CD4-positive, alpha-beta memory T cell (primary cell): ENCODE measurements at places on chromosomes 5 and 9. TPM values are rescaled to one million over a fixed set of nuclear protein-coding genes. Genes with fewer than 3 reads are reported as not detected.
A peak's percentile ranks its signal among the peaks of the same experiment; 100 is the strongest.

The ZNF367 gene
- polyA plus RNA-seq, result 1.7 TPM

The TESK1 gene
- 3.3 TPM for polyA plus RNA-seq

The SPINK4 gene
- polyA plus RNA-seq, result not detected

The NIM1K gene
- polyA plus RNA-seq, result 0.40 TPM

- H3K4me1 ChIP-seq, result no peaks in the 10 kb centered on the region
- H3K4me3 ChIP-seq, result no peak overlapping the region
- no peak overlapping the region for H3K27ac ChIP-seq
- DNase-seq, result no peak
- no peaks in the 10 kb centered on the region for H3K36me3 ChIP-seq
These were observed 153.4 kb downstream of the SLIT3 start for GRCh38 chr5:169147534-169147933.

DNA sequence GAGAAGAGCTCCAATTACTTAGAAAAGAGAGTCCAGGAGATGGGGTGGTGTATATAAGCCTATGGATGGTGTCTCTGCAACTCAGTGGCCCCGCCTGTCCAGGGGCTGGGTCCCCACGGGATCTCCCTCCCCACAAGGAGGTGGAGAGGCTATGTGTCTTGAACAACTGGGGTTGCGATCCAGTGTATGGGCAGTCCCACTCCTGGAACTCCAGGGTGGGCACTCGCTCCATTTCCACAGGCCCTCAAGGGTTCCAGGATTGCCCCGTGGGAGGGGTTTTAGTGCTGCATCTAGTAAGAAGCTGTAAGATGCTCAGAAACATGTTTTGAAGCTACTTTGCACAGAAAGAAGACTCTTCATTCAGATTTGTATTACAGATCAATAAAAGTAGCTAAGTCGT lies 558 bp upstream of the SMAD5 start:
- peak overlapping the region; percentile 65 for H3K27ac ChIP-seq
- peak overlapping the region; percentile 42 for H3K4me3 ChIP-seq
- peaks cover 24% of the 10 kb centered on the region for H3K4me1 ChIP-seq
- no peaks in the 10 kb centered on the region for H3K36me3 ChIP-seq

GRCh38 chr9:69486498-69486897 lies 161.5 kb downstream of the ENTREP1 start:
- H3K27ac ChIP-seq, result no peak overlapping the region
- no peak for DNase-seq
- H3K4me3 ChIP-seq, result no peak overlapping the region
- peaks cover 10% of the 10 kb centered on the region for H3K4me1 ChIP-seq

GRCh38 chr9:130898552-130898852 lies 1.9 kb upstream of the QRFP start:
- no peak overlapping the region for H3K4me3 ChIP-seq
- H3K4me1 ChIP-seq, result no peaks in the 10 kb centered on the region
- H3K27ac ChIP-seq, result no peak overlapping the region
- no peaks in the 10 kb centered on the region for H3K36me3 ChIP-seq
- DNase-seq, result no peak

- no peak for DNase-seq
- H3K27ac ChIP-seq, result no peak overlapping the region
- peaks cover 5% of the 10 kb centered on the region for H3K36me3 ChIP-seq
- peaks cover 15% of the 10 kb centered on the region for H3K4me1 ChIP-seq
- H3K27me3 ChIP-seq, result no peaks in the 10 kb centered on the region
- no peak overlapping the region for H3K4me3 ChIP-seq
These were observed 44.6 kb downstream of the POC5 start for GRCh38 chr5:75672616-75673015.

DNA sequence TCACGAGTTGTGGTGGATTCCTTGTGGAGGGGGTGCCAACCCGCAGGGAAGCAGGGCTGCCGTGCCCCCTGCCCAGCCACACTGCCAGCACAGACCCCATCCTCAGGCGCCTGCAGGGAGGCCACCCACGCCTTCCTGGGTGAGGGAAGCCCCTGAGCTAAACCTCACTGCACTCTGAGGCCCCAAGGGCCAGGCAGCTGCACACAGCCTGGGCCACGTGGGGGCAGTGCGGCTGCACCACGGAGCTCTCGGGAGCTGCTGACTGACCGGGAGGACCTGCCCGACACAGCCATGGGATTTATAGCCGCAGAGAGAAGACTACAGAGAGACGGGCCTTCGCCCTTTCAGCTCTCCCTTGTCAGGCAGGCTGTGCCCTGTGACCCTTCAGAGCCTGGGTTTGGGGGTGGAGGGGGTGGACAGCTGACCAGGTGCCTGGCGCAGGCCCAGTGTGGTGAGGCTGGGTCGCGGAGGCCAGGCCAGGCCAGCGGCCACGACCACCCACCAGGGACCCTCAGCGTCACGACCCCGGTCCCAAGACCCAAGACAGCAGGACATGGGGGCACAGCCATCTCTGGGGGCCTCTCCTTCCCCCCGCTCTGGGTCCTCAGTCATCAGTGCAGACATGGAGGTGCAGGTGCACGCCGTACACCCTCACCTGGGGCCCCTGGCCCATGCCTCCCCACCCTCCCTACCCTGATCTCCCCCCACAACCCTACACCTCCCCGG lies 4.3 kb upstream of the AHRR start:
- peaks cover 13% of the 10 kb centered on the region for H3K4me1 ChIP-seq
- no peak overlapping the region for H3K27ac ChIP-seq
- peaks cover 28% of the 10 kb centered on the region for H3K36me3 ChIP-seq
- no peak overlapping the region for H3K4me3 ChIP-seq

DNA sequence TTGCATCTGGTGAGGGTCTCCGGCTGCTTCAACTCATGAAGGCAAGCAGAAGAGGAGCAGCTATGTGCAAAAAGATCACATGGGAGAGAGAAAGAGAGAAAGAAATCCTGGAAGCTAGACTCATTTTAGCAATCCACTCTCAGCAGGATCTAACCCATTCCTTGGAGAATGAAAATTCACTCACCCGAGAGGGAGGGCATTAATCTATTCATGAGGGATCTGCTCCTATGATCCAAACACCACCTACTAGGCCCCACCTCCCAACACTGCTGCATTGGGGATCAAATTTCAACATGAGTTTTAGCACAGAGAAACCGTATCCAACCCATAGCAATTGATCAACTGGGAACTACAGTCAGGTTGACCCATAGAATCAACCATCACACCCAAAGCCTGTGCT lies 98.1 kb upstream of the SV2C start:
- H3K27me3 ChIP-seq, result no peaks in the 10 kb centered on the region
- no peak overlapping the region for H3K4me3 ChIP-seq
- no peak for DNase-seq
- H3K36me3 ChIP-seq, result no peaks in the 10 kb centered on the region

- H3K4me3 ChIP-seq, result no peak overlapping the region
- H3K27ac ChIP-seq, result no peak overlapping the region
- DNase-seq, result no peak
- no peaks in the 10 kb centered on the region for H3K36me3 ChIP-seq
- H3K4me1 ChIP-seq, result no peaks in the 10 kb centered on the region
These were observed 398.6 kb upstream of the ADAMTSL1 start for GRCh38 chr9:18075253-18075952.

DNA sequence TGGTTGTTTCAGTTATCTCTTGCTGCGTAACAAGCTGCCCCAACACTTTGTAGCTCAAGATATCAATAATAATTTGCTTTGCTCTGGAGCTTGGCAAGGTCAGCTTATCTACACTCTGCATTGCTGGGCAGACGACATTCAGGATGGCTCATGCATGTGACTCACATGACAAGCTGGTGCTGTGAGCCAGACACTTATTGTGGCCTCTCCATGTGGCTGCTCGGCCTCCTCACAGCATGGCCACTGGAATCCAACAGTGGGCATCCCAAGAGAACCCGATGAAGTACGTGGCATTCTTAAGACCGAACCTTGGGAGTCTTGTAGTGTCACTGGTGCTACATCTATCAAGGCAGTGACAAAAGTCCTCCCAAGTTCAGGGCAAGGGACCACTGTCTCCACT lies 94.2 kb upstream of the MVB12B start:
- H3K4me1 ChIP-seq, result peaks cover 3% of the 10 kb centered on the region
- H3K27me3 ChIP-seq, result no peaks in the 10 kb centered on the region
- H3K36me3 ChIP-seq, result no peaks in the 10 kb centered on the region
- no peak overlapping the region for H3K4me3 ChIP-seq
- DNase-seq, result no peak
- no peak overlapping the region for H3K27ac ChIP-seq

- H3K27me3 ChIP-seq, result no peaks in the 10 kb centered on the region
- H3K4me1 ChIP-seq, result no peaks in the 10 kb centered on the region
- H3K36me3 ChIP-seq, result no peaks in the 10 kb centered on the region
- DNase-seq, result no peak
These were observed 42.1 kb downstream of the CXXC5 start for GRCh38 chr5:139690064-139690802.

DNA sequence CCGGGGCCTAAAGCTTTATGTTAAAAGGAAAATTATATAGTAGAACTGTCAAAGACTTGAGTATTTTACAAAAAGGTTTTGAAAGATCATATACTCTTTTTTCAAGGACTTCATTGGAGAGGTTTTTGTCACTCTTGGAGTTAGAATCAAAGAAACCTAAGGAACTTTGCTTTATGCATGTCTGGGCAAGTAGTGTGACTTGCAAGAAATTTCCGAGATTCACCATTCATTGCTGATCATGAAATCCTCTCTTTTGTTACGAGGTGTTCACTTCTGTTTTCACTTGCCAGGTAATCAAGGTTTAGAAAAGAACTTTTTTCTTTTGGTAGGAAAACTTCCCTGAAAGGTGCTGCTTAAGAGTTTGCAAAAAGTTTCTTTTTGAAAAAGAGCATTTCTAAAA lies 64.8 kb downstream of the NUP214 start:
- H3K27ac ChIP-seq, result no peak overlapping the region
- no peak for DNase-seq
- H3K36me3 ChIP-seq, result peaks cover 34% of the 10 kb centered on the region
- no peak overlapping the region for H3K4me3 ChIP-seq

- no peaks in the 10 kb centered on the region for H3K4me1 ChIP-seq
- no peak overlapping the region for H3K27ac ChIP-seq
- DNase-seq, result no peak
These were observed 50.2 kb upstream of the SNAPC3 start for GRCh38 chr9:15372455-15372854.

DNA sequence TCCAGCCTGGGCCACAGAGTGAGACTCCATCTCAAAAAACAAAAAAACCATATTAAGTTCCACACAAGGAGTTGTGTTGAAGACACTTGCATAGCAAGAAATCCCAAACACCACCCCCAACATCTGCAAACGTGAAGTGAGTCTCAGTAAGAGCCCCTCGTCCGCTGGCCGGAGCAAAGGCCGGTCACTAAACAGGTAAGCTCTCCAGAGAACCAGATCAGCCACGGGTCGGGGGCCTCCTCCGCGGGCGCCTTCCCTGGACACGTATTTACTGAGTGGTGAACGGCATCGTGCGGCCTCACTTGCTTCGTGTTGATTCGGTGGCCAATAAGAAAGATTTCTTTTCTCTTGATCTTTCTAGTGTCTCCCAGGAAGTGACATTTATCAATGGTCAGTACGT lies 93.6 kb downstream of the MRPL36 start:
- no peak overlapping the region for H3K27ac ChIP-seq
- no peaks in the 10 kb centered on the region for H3K4me1 ChIP-seq
- H3K27me3 ChIP-seq, result no peaks in the 10 kb centered on the region
- H3K4me3 ChIP-seq, result no peak overlapping the region
- DNase-seq, result no peak
- no peaks in the 10 kb centered on the region for H3K36me3 ChIP-seq

GRCh38 chr9:75892216-75892911 lies 1.9 kb downstream of the PCSK5 start:
- no peaks in the 10 kb centered on the region for H3K36me3 ChIP-seq
- peaks cover 24% of the 10 kb centered on the region for H3K4me1 ChIP-seq
- no peak overlapping the region for H3K27ac ChIP-seq
- no peak overlapping the region for H3K4me3 ChIP-seq
- no peak for DNase-seq
- H3K27me3 ChIP-seq, result no peaks in the 10 kb centered on the region

GRCh38 chr5:162274679-162275078 lies 207.1 kb downstream of the GABRG2 start:
- no peaks in the 10 kb centered on the region for H3K4me1 ChIP-seq
- DNase-seq, result no peak
- H3K36me3 ChIP-seq, result no peaks in the 10 kb centered on the region
- no peaks in the 10 kb centered on the region for H3K27me3 ChIP-seq
- no peak overlapping the region for H3K4me3 ChIP-seq
